ENCODE measurements at places on chromosomes 7 and 10.

- no peak for DNase-seq
Measured at GRCh38 chr10:77835669-77836086, 90.9 kb downstream of the DLG5 start.

DNA sequence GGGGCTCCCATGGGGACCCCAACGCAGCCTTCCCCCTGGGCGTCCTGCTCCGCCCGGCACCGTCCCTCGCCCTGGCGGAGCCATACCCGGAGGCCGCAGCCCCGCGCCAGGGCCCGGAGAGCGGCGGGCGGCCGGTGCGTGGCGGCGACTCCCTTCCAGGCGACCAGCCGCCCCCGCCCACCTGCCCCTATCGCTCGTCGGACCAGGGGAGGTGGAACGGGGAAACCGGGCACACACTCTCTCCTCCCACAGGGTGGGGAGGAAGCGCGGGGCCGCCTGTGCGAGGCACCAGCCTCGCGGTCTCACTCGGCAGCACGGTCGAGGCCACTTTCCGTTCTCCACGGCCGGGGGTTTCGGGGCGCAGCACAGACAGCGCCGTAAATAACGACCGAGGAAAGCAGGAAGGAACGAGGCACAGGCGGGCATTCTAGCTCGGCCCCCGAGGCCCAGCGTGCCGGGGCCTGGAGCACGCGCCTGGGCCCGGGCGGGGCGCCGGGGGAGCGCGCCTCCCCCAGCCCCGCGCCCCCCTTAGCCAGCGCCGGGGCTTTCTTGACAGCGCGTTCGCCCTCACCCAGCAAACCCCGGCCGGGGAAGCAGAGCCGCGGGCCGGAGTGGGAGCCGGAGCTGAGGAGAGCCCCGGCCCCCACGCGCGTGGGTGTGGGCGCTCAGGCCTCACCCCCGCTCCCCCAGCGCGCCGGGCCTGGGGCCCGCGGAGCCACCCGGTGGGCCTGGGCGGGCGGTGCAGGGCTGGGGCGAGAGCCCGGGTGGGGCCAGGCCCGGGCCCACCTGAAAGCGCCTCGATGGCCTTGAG, 936 bp downstream of the IGF2BP3 start:
- DNase-seq = no peak

DNA sequence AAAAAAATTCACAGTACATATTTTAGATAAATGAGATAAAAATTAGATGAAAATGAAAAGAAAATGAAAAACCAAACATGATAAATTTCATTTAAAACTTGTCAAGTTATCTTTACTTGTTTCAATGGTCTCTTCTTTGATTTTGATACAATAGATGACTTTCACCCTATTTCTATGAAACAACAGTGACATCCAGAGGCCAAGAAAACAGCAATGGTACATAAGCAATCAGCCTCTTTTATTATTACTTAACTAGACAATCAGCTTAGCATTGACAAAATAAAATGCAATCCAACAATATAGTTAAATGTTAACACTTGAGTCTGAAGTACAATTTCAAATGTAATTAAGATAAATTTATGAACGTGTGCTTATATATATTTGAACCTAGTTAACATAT, 74.8 kb upstream of the GPR37 start:
- DNase-seq = no peak

DNA sequence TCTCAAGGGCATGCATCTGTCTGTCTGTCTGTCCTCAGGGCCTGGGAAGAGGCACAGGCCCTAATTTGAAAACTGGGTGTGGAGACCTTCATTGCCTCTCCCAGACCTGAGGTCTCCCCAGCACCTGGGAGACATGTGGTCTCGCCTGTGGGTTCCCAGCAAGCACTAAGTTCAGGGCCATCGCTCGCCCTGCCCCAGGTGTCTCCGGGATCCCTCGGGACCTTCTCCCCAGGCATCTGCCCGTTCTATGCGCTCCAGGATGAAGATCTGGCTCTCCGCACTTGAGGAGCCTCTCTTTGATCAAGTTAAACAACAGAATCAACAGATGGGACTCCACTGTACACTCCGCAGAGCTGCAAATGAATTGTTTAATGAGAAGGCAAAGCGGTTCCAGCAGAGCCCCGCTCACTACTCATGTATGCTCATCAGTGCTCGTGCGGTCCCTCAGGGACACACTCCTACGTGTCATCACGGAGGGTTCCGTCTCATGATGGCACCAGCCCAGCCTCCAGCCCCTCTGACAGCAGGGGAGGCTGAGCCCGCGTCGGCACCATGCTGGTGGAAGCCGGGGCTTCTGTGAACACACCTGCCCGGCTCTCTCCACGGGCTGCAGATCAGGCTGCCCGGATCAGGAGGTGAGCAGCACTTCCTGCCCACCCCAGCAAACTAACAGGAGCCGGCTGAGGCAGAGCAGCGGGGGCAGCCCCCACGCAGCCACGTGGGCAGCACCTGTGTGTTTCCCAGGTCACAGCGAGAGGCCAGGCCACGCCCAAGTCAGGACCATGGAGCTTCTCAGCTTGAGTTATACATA, 132.8 kb downstream of the TCERG1L start:
- DNase-seq = no peak

DNA sequence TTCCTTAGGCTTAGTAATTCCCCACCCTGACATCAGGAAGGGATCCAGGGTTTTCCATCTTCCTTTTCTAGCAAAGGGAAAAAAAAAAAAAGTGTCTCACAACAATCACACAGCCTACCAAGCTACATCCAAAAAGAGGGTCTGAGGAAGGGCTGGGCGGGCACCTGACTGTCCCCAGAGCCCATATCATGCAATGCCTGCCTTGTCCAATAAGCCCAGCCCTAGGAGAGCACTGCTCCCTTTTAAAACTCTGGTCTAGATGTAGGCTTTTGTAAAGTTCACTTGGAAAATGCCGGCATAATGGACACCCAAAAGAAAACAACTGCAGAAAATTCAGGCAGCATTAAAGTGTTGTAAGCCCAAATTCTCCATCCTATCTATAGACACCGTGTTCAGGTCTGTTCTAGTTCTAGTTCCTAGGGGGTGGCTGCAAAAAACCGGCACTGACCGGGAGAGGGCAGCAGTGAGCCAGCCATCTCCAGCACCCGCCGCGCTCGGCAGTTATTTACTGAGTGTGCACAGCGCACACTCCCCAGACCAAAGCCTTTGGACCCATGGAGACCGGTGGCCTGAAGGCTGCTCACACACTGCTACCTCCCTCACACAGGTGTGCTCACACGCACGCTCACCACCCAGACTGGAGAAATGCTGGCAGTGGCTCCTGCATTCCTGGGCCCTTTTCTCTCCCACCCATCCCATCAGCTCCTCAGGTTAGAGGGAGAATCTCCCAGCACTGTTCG, 48.7 kb downstream of the PODXL start:
- DNase-seq = peak; percentile 17

DNA sequence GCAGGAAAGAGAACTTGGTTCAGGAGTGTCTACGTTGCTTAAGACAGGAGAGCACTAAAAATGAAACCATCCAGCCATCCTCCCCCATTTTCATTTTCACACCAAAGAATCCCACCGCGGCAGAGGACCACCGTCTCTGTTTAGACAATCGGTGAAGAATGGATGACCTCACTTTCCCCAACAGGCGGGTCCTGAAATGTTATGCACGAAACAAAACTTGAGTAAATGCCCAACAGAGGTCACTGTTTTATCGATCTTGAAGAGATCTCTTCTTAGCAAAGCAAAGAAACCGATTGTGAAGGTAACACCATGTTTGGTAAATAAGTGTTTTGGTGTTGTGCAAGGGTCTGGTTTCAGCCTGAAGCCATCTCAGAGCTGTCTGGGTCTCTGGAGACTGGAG, 1.4 kb upstream of the IL6 start:
- no peak for DNase-seq

DNA sequence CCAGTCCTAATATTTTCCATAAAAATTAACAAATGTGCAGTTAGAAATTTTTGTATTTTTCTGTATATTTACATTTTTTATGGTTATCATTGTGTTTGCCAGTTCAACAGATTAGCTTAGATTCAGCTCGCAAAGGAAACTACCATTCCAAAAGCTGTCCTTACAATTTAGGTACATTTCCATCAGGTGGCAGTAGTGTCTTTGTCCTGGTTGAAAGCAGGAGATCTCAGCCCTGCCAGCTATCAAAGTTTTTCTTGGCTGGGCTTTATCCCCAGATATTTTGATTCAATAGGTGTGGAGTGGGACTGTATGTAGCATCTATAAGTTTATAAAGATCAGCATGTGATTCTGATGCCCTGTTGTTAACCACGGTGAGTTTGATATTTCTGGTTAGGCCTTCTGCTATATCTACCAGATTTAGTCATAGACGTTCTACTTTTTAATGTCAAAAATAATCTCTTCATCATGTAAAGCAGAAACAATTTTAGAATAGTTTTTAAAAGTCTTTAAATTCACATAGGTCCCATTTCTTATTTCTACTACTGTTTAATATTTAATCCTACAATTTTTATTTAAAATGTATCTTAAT, 15.5 kb upstream of the ICA1 start:
- DNase-seq = no peak

GRCh38 chr7:14974688-14975087, 72.1 kb upstream of the DGKB start:
- DNase-seq = no peak

- DNase-seq = no peak
Measured at GRCh38 chr7:388961-389701, 99.2 kb downstream of the FOXL3 start.

GRCh38 chr7:98282703-98283102, 1.2 kb downstream of the BRI3 start:
- no peak for DNase-seq

GRCh38 chr10:77230194-77230593, 407.4 kb downstream of the KCNMA1 start:
- no peak for DNase-seq

DNA sequence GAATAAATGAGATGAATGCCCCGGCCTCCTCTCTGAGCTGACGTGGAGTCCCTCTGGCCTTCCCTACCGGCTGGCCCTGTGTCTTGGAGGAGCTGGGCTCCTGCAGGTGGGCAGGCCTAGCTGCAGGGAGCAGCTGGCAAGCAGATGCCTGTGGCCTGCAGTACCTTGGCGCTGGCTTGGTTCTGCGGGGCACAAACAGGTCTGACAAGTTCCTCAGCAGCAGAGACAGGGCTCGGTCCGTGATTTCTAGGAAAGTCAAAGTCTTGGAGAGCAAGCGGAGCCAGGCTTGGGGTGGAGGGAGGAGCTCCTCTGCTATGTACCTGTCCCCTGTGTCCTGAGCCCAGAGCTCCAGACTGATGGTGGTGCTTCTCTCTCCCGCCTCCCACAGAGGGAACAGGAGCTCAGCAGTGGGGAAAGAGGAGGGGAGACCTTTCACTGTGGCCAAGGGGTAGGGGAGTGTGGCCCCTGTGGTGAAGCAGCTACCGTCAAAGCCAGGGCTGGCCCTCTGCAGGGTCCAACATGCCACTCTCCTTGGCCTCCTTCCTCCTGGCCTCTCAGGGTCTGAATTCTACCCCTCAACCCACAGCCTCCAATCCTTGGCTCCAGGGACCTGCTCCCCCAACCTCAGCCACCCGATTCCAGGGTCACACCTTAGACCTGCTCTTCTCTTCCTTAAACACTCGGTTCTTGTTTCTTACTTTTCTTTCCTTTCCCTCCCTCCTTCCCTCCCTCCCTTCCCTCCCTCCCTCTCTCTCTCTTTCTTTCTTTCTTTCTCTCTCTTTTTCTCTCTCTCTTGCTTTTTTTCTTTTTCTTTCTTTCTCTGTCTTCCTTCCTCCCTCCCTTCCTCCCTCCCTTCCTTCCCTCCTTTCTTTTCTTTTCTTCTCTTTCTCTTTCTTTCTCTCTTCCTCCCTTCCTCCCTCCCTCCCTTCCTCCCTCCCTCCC, 20.1 kb downstream of the MYL10 start:
- DNase-seq = no peak

GRCh38 chr7:22485189-22485588, 14.8 kb downstream of the STEAP1B start:
- DNase-seq = no peak

DNA sequence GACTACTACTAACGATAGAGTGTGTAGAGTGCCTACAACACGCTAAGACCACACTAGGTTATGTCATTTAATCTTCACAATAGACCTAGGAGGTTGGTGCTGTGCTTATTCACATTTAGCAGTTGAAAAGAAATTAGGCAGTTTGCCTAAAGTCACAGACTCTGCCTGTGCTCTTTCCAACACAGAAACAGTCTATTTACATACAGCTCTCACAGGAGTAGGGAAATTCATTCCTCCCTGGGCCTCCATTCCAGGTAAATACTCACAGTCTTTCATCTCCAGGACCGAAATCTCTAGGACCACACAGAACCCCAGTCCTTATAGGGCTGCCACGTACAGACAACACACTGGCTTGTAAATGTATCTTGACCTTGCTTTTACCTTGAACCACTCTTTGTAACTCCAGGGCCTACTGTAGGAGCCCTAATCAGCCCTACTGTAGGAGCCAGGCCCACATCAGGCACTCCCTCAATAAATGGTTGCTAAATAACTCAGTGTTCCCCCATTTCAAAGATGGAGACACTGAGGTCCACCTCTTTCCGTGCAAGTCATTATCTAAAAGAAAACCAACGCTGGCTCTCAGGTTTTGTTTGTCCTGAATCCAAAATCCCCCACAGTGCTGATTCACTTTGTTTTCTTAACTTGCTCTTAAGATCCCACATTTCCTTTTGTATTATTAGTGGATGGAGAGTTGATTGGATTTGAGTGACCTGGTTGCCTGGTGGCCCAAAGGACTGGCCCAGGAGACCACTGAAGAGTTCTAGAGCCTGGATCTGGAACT, 146.9 kb downstream of the KCNMA1 start:
- no peak for DNase-seq

GRCh38 chr7:45712057-45712689, 138.0 kb downstream of the ADCY1 start:
- no peak for DNase-seq

DNA sequence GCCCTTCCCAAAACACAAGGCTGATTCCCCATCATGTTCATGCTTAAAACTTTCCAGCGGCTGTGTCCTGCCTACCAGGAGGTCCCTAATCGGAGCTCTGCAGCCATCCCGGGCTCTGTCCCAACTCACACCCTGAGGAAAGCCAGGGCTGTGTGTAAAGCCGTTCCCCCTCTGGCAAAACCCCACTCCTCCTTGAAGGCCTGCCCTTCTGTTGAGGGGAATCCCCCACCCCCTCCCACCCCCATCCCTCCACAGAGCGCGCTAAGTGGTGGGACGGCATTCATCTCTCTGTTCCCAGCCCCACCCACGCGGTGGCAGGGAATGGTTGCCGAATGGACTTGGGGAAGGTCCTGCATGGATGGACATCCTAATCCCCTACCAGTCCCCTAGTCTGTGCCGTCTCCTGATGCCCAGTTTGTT, 667 bp upstream of the TMEM120A start:
- no peak for DNase-seq

GRCh38 chr10:120336911-120337540, 120.0 kb upstream of the PLPP4 start:
- no peak for DNase-seq

GRCh38 chr7:26284995-26285632, 6.5 kb upstream of the SNX10 start:
- DNase-seq = no peak

GRCh38 chr7:153382641-153383101, 623.1 kb downstream of the ACTR3B start:
- DNase-seq = no peak
